ENCODE measurements at places on chromosomes 4 and X. TPM values are rescaled to one million over a fixed set of nuclear protein-coding genes. Genes with fewer than 3 reads are reported as not detected.

Gene CT45A6
- total RNA-seq, result not detected

Gene KCND1
- 2.8 TPM for total RNA-seq

Gene NSG1
- total RNA-seq, result 0.72 TPM

Gene FGF13
- total RNA-seq, result 0.13 TPM

Gene MAGEC2
- not detected for total RNA-seq

Gene RRH
- total RNA-seq, result not detected

Gene AFM
- not detected for total RNA-seq

Gene EDA2R
- 10.9 TPM for total RNA-seq

Gene ADGRG4
- under 0.01 TPM for total RNA-seq

Gene TIGD4
- total RNA-seq, result 0.26 TPM

Gene CFAP99
- total RNA-seq, result 0.13 TPM

Gene THAP6
- 15.6 TPM for total RNA-seq

Gene ARHGAP6
- 3.8 TPM for total RNA-seq

Gene ATOH1
- total RNA-seq, result not detected

Gene ODAM
- total RNA-seq, result not detected

Gene PARM1
- total RNA-seq, result 3.0 TPM

Gene SSX4
- total RNA-seq, result not detected

Gene CD38
- 0.07 TPM for total RNA-seq

Gene VEGFD
- not detected for total RNA-seq

Gene NEUROG2
- not detected for total RNA-seq

Gene GNRHR
- not detected for total RNA-seq

Gene CNKSR2
- 0.66 TPM for total RNA-seq

Gene FGB
- not detected for total RNA-seq

Gene GAGE1
- not detected for total RNA-seq

Gene XAGE1A
- total RNA-seq, result not detected

Gene PCYT1B
- 0.76 TPM for total RNA-seq

Gene TREX2
- 1.7 TPM for total RNA-seq

Gene USP17L20
- not detected for total RNA-seq

Gene TRIM75
- total RNA-seq, result not detected

Gene TLR10
- not detected for total RNA-seq

Gene BMX
- 0.33 TPM for total RNA-seq

Gene NDUFB11
- total RNA-seq, result 48.3 TPM

Gene PASD1
- total RNA-seq, result not detected

Gene C4orf50
- total RNA-seq, result not detected

Gene BEX5
- total RNA-seq, result not detected

Gene MED28
- 11.8 TPM for total RNA-seq

Gene SSX4B
- total RNA-seq, result not detected

Gene TIGD2
- 4.3 TPM for total RNA-seq

Gene NUDT10
- total RNA-seq, result 1.2 TPM

Gene TRMT10A
- 7.4 TPM for total RNA-seq

Gene TCEAL4
- total RNA-seq, result 35.0 TPM
